ENCODE measurements at places on chromosomes 5 and 9. TPM values are rescaled to one million over a fixed set of nuclear protein-coding genes. Genes with fewer than 3 reads are reported as not detected.

The ZCCHC10 gene
- 35.6 TPM for total RNA-seq

The TRIM36 gene
- 51.5 TPM for total RNA-seq

The TNFSF8 gene
- total RNA-seq: not detected

The LVRN gene
- 0.74 TPM for total RNA-seq

The PKN3 gene
- total RNA-seq: 0.87 TPM

The NKD2 gene
- not detected for total RNA-seq

The URM1 gene
- total RNA-seq: 28.9 TPM

The QRFP gene
- total RNA-seq: 0.33 TPM

The EGFLAM gene
- total RNA-seq: 30.2 TPM

The GTF3C4 gene
- 22.4 TPM for total RNA-seq

The CACNA1B gene
- total RNA-seq: 9.8 TPM

The GABRP gene
- total RNA-seq: 1.1 TPM

The ANKRD34B gene
- 0.10 TPM for total RNA-seq

The TRAF2 gene
- total RNA-seq: 18.1 TPM

The UBE2B gene
- total RNA-seq: 33.2 TPM

The PCDH12 gene
- 0.86 TPM for total RNA-seq

The CDHR2 gene
- total RNA-seq: 0.60 TPM

The WWC1 gene
- 10.1 TPM for total RNA-seq

The SPATA31D3 gene
- total RNA-seq: 0.19 TPM

The WDR38 gene
- 1.0 TPM for total RNA-seq

Measured in motor neuron (in vitro differentiated cells).